ENCODE measurements at places on chromosomes 5 and 9.

DNA sequence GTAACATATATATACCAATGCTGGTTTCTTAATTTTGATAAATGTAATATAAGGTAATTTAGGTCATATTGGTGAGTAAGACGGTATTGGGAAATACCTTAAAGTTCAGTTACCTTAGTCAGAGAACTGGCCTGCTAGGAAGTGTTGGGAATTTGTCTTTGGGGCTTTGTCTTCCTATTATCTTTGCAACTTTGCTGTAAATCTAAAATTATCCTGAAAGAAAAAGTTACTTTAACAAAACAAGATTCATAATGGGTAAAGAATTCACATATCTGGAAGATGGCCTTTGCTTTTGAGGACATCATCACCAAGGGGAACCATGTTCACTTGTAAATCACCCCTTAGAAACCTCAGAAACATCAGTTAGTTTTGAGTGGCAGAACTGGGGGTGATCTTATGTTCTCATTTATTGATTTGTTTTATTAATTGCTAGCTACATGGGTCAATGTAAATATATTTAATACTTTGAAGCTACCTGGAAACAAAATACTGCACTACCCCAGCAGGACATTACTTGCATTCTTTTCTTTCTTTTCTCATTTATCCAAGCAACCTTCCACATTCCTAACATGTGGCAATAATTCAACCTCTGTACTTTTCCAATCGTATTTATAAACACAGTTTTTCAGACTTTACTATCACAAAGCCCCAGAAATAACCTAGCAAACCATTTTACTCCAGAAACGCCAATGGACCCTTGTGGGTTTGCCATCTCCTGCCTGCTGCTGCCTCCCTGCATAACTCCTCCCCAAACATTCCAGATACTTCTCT lies 41.4 kb downstream of the GLIS3 start:
- DNase-seq = no peak

- peak; percentile 20 for DNase-seq
Observed at GRCh38 chr9:1198085-1198484, 147.9 kb downstream of the DMRT2 start.

- DNase-seq = no peak
Observed at GRCh38 chr5:1231354-1231905, 6.2 kb downstream of the SLC6A18 start.

DNA sequence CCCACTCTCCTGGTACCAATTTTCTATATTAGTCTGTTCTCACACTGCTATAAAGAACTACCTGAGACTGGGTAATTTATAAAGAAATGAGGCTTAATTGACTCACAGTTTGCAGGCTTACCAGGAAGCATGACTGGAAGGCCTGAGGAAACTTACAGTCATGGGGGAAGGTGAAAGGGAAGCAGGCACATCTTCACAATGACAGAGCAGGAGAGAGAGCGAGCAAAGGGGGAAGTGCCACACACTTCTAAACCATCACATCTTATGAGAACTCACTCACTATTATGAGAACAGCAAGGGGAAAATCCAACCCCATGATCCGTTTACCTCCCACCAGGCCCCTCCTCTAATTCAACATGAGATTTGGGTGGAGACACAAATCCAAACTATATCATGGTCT lies 72.2 kb downstream of the ATG10 start:
- no peak for DNase-seq

- DNase-seq = no peak
Observed at GRCh38 chr5:87949676-87950631, 318.7 kb downstream of the TMEM161B start.

DNA sequence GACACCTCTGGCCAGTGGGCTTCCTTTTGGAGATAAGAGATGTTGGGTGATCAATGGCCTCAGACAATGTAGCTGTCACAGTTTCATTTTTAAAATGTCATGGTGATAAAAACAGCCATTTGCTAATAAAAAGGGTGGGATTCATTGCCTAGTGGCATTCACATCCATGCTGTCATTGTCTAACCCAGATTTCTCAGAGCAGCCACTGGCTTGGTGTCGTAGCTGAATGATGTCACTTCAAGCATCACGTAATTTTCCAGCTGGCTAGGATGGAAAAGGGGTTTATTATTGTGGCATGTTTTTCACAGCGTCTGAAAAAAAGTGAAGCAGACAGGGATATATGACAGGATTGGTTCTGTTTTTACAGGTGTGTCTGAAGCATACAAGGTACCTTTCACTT lies 184.7 kb downstream of the AOPEP start:
- DNase-seq = peak; percentile 30

DNA sequence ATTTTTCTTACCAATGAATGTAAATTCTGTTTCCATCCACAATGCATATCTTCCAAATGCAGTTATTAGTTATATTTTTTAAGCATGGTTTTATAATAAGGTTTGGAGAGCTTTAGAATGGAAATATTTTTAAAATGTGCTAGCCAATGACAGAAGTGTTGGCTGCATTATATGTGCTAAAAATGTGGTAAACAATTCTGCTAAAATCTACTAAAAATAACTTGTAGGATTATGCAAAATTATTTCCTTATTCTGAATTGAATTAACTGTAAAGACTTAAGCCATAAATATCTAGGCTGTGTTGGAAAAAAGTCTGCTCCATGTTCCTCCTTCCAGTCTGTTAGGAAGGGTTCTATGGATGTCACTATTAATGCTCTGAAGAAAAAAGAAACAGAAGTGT lies 503.3 kb downstream of the PRR16 start:
- DNase-seq = no peak

DNA sequence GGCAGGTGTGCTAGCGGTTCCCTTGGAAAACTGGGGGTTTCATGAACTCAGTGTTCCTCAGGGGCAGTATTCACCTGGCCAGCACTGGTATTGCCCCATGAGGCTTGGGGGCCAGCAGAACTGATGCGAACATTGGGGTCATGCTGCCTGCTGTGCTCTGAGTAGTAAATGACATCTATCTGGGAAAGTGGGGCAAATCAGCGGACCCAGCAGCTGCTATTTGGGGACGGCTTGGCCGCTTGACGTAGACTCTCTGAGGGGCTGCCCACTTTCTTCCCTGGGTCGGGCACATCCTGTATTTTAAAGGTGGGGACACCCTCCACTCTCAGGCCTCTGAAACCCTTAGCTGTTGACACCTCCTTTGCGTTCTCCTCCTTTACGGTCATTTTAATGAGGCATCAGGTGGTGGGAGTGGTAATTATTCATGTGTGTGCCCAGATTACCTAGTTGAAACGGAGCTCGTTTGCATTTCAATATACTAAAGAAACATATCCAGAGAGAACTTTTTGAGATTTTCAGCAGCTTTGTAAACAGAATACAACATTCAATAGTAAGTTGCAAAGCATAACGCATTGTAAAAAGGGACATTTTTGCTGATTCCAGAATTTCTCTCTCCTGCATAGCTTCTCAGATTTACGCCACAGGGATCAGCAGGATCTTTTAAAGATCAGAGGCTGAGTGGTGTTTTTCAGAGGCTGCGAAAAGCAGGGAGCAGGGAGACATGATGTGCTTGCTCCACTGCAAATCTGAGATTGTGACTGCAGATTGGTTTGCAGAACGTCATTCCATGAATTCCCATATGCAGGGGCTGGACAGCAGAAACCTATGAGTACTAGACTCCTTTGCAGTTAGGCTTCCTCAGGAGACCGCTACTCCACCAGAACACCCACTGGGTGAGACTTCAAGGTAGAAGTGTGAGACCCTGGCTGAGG lies 56.8 kb upstream of the ZFR start:
- DNase-seq = no peak

- peak; percentile 78 for DNase-seq
Observed at GRCh38 chr5:318341-318897, 3.1 kb upstream of the AHRR start.

GRCh38 chr5:10684303-10685086 lies 76.5 kb downstream of the DAP start:
- DNase-seq = no peak

DNA sequence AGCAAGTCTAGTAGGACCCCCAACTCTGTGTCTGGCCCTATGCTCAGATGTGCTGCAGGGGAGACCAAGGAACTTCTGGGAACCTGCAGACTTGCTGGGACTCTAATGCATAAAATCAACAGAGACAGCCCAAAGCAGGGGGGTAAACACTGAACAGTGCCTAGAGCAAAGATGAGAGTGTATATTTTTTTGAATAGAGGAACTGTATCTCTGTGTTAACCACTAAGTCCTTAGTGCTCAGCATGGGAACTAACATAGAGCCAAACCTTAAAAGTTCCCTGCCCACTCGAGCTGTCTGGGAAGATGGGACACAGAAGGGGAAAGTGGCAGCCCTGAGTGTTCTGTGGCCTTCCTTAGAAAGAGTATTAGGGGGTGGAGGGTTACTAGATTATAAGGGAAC lies 51.9 kb downstream of the C5orf15 start:
- DNase-seq = no peak

DNA sequence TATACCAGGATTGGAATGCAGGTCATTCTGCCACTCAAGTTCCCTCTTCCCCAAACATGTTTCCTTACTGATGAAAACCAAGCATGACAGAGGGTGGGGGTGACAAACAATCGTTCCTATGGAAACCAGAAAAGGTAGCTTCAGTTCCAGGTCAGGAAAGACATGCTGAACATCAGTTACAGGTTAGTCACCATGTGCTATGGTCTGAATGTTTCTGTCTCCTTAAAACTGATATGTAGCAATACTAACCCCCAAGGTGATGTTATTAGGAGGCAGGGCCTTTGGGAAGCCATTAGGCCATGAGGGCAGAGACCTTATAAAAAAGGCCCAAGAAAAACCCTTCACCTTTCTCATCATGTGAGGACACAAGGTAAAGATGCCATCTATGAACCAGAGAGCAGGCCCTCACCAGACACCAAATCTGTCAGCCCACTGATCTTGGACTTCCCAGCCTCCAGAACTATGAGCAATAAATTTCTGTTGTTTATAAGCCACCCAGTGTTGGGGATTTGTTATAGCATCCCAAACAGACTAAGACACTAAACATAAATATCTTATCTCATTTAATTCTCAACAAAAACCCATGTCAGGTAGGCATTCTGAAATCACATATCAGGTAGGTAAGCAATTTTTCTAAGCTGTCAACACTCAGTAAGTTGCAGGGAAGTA lies 15.7 kb upstream of the SH3RF2 start:
- DNase-seq = no peak

- no peak for DNase-seq
Observed at GRCh38 chr9:99431103-99431502, 209.0 kb downstream of the SEC61B start.

DNA sequence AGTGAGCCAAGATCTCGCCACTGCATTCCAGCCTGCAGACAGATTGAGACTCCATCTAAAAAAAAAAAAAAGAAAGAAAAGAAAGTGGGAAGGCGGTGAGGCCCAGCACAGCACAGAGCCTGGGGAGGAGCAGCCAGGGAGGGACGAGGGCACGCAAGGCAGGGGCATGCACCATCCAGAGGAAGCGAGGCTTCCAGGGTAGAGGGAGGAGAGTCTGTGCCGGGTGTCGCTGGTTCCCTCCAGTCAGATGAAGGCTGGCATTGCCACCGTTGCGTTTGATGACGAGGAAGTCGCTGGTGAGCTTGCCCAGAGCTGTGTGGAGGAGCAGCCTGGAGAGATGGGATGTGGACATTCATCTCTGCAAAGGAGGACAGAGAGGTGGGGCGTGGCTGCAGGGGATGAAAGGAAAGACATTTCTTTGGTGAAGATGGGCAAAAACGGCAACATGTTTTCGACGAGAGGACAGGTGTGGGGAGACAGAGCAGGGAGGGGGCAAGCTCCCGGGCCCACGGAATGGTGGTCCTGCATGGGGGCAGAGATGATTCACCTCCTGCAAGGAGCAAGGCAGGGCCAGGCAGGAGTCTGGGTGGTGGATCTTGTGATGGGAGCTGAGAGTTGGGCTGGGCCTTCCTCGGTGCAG lies 18.6 kb upstream of the OLFM1 start:
- no peak for DNase-seq

DNA sequence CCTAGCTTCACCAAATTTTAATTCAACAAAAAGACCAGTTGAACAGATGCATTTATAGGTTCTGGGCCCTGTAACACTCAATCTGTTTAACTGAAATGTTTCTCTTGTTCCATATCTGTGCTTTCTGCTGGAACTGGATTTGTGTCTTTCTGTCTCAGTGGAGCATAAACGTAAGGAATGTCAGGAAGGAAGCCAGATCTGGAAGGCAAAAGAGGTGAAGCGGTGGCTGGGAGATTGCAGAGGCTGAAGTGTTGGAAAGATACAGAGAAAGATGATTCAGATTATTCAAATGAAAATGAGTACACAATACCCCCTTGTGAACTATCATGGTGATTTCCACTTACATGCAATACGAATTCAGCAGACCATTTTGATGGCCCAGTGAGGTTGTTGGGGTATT lies 406.8 kb downstream of the BRINP1 start:
- peak; percentile 96 for DNase-seq

DNA sequence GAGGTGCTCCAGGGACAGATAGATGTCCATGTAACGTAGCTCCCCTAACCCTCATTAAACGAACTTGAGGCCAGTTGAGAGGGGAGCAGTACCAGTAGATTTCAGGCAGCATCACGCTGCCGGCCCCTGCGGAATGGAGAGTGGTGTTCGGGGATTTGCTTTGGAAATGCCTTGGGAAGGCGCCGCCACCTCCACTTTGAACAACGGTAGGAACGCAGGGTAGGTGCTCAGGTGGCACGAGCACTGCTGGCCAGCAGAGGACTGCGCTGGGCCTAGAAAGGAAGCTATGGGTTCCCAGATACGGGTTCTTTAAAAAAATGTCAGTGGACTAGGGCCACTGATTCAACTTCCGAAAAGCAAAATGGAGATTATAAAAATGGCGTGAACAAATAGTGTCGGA lies 271.8 kb downstream of the FANCC start:
- DNase-seq = no peak

DNA sequence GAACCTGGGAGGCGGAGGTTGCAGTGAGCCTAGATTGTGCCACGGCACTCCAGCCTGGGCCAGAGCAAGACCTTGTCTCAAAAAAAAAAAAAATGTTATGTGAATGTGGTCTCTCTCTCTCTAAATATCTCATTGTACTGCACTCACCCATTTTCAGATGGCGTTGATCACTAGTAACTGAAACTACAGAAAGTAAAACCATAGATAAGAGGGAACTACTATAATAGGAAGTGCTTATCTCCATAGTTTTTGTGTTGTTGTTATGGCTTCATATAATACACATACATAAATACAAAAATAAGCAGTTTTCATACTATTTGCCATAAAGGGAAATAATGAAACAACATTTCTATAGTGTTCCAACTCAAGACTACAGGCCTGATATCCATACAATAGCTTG lies 9.1 kb downstream of the IL31RA start:
- no peak for DNase-seq

GRCh38 chr9:96241391-96241809 lies 60.6 kb downstream of the HSD17B3 start:
- peak; percentile 28 for DNase-seq

GRCh38 chr9:38677660-38678303 lies 42.2 kb downstream of the FAM240B start:
- no peak for DNase-seq

DNA sequence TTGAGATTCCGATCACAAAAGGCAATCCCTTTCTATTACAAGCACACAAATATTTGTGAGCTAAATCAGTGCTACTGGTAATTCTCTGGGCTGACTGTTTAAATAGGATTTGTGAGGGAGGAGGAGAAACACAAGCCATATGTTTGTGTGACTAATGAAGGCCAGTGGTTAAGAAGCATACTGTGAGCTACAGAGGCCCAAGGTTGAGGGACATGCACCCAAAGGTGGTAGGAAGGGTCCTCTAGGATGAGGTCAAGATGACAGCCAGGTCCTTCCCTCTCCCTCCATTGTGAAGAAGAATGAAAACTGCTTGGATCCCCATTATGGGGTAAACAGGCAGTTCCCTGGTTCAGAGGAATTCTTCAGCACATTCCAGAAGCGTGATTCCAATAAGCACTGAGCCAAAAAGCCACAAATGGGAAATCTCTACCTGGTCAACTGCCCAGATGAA lies 83.9 kb downstream of the SPOCK1 start:
- peak; percentile 80 for DNase-seq

GRCh38 chr5:9903801-9904200 lies 273.6 kb upstream of the TAS2R1 start:
- no peak for DNase-seq

Data from RCC 7860 (cell line).